Natural killer cell treated with Interleukin-12 subunit alpha and Interleukin-12 subunit beta and Interleukin-15 and Interleukin-18, amount 100 ng/mL, for 72 hours (primary cell): ENCODE measurements at places on chromosomes 11 and 22.

- DNase-seq = no peak
Observed at GRCh38 chr22:42814215-42814614, 42.9 kb downstream of the ARFGAP3 start.

DNA sequence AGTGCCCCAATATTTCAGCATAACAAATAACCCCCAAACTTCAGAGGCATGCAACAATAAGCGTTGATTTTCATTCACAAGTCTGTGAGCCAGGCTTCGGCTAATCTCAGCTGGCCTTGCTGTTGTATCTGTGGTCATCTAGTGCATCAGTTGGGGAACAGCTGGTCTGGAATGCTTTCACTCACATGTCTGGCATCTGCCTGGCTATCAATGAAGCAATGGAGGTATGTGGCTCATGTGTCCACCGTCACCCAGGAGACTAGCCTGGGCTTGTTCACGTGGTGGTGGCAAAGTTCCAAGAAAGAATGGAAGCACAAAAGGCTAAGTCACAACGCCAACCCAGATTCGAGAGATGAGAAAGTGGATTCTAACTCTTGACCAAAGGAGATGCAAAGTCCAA is 304.8 kb upstream of the ISX start:
- DNase-seq = no peak

DNA sequence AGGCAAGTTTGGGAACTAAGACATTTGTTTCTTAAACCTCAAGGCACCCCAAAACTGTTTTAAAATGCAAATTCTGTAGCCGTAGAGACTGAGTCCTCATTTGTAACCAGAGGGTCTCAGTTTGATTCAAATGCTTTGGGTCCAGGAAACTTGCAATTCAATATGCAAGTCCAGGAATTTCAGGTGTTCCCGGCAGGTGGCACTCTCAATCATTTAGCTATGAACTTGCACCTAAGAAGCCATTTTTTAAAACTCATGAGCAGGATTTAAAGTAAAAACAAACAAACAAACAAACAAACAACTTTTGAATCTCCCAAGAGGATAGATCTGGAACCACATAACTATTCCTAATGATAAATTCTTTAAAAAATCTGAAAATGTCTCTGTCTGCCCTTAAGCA is 8.7 kb upstream of the ABTB2 start:
- no peak for DNase-seq

DNA sequence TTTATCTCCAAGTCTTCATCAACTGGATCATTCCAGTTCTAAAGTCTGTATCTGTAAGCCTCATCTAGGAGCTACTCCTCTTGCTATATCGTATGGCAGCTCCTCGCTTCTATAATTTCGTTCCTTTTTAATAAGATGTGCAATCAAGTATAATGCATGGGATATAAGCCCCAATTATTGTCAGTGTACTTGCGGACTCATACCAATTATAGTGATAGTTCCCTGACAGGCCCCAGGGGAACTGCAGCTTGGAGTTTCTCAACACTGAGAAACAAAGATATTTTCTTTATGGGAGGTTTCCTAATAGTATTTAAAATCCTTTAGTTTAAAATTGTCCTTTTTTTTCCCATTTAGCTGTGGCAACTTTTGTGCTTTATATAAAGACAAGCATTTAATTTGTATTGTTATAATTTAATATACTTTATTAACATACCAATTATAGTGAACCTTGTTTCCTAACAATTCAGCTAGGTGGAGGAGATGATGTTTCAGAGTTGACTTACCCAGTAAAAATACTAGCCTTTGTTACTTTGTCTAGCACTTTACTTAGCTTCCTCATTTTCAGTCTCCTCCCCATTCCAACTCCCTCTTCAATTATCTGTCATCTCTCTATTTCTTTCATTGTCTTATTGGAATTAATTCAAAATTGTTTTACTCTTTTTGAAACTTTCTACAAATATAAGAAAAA is 25.3 kb upstream of the DDX17 start:
- DNase-seq = no peak

- DNase-seq = no peak
Observed at GRCh38 chr22:35313311-35314121, 13.8 kb downstream of the TOM1 start.

DNA sequence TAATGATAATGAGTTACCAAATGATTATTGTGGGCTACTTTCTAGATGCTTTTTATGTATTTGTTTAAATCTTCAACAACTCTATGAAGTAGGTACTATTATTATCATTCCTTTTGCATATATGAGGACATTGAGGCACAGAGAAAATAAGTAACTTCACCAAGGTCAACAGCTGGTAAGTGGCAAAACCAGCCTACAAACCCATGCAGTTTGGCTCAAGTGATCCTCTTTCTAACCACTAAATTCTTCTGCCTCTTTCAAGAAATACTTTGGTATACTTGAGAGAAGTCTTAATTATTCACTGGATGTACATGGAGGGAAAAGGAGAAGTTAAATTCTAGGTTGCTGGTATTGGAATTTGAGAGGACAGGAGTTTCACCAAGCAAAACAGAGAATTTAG is 495.2 kb upstream of the CADM1 start:
- DNase-seq = no peak

DNA sequence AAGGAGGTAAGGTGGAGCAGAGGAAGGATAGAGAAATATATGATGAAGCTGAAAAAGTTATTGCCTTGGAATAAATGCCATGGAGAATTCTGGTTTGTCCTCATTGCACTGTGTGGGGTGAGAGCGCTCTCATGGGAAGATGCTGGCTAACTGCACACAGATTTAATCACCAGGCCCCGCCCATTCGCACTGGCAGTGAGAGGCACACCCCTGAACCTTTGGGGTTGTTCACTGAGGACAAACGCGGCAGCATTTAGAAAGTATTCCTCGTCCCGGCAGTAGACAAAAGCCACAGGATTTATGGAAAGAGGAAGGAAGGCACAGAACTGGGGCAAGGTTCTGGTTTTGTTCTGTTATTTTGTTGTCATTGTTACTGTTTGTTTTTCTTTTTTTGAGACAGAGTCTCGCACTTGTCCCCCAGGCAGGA is 70.2 kb downstream of the MED15 start:
- DNase-seq = no peak

DNA sequence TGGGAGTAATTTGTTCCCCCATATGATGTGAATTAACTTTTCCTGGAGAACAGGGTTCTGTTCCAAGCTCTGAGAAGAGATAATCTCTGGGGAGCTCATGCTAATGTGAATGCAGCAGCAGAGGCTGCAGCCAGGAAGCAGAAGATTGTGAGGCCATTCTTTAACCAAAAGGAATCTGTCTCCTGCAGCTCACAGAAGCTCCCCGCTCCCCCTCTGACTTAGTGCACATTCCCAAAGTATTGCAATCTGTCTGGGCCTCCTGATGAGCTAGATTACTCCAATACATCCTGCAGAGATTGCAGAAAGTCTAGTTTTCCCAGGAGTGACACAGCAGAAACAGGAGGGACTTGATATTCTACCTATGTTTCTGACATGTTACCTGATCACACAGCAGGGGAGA is 420.6 kb upstream of the FAT3 start:
- no peak for DNase-seq

GRCh38 chr11:70204466-70204799 is 1.3 kb downstream of the FADD start:
- DNase-seq = no peak

GRCh38 chr22:33247758-33248157 is 189.6 kb upstream of the SYN3 start:
- no peak for DNase-seq

DNA sequence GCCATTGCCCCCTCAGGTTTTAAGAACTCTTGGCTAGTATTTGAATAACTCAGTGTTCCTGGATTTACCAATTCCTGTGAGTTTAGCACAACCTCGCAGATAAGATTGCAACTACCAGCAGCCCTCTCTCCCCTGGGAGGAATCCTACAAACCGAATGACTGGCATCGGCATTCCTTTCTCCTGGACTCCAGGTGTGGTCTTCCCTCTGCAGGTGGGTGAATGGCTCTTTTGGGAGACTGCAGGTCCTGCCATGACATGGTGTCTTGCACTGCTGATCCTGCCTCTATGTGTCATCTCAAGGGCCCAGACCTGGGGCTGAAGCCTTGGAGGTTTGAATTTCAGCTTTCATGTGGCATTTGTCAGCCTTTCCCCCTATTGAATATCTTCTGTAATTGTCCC is 105.6 kb downstream of the PKNOX2 start:
- DNase-seq = no peak

GRCh38 chr11:129208863-129209262 is 16.7 kb upstream of the ARHGAP32 start:
- DNase-seq = no peak

- peak; percentile 78 for DNase-seq
Observed at GRCh38 chr22:24427500-24428164, at the start of gene ADORA2A. TSS of gene ADORA2A (plus strand) at chr22:24427599. CDS start at chr22:24433405, 5,806 bp downstream.

DNA sequence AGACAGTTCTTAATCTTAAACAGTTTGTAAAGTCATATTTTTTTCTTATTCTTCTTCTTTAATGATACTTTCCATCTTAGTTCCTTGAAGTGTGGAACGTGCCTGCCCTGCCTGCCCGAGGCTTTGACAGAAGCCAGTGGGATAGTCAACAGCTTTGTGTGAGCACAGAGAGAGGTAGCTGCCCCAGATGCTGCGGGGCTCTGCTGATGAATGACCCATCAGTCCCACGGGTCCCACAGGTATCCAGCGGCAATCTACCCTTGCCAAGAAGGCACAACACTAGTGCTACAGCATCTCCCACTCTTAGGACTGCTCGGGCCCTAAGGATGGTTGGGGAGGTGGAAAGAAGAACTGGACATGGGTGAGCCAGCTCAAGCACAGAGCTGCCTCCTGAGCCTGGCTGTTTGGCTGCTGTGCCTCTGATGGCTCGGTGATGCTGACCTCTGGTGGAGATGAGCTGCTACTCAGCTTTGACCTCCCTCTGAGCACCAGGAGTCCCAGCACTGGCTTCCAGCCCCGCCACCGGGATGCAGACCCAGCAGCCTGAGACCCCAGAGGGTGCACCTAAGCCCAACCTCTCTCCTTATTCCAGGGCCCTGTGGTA is 11.8 kb upstream of the APLNR start:
- no peak for DNase-seq

DNA sequence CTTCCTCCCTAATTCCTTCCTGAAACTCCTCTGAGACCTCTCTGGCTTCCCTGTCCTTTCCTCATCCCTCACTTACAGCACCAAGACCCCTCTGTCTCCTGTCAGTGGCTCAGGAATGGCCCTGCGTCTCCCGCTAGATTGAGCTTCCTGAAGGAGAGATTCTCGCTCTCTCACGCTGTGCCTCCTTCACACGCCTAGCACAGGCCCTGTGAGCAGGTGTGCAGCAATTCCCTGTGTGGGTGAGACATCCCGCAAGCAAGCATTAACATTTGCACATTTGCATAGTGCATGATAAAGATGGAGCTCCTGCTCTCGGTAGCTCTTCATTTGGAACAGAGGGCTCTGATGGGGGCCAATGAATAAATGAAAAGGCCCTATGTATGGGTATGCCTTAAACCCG is 159.8 kb downstream of the ADAMTS15 start:
- DNase-seq = no peak
